ENCODE measurements at places on chromosomes 11 and 22.

GRCh38 chr22:19218541-19219233 is 40.2 kb upstream of the SLC25A1 start:
- DNase-seq, result no peak

DNA sequence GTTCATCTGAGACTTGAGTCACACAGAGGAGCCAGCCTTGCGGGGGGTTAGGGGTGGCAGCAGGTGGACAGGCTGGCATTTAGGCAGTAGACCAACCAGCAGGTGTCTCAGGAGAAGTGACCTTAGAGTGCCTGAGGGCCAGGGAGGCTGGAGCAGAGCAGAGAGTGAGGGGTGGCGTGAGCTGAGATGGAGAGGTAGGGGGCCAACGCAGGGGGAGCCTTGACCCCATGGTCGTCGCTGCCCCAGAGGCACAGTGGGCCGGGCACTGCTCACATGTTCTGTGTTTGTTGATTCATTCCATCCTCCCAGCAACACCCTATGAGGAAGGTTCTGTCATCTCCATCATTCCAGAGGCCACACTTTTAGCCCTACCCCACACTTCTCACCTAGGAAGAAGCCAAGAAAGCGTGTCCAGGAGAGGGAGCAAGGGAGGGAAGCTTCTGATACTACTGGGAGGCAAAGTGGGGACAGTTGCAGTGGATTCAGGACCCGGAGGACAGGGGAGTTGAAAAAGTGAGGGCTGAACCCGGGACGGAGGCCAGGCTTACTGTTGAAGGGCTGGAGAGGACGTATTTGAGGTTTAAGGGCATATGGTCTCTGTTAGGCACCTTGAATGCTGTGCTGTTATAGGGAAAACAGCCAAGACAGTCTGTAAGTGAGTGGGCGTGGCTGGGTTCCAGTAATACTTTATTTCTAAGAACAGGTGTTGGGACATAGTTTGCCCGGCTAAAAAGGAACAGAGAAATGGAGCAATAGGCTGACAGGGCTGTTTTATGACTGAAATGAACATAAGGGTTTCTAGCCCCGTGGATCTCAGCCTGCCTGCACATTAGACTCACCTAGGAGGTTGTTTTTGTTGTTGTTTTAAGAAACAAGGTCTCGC is 7.3 kb downstream of the SART1 start:
- DNase-seq, result no peak

GRCh38 chr11:9726321-9727022 is 62.6 kb downstream of the SWAP70 start:
- DNase-seq, result no peak

GRCh38 chr11:16018931-16019330 is 337.4 kb downstream of the SOX6 start:
- DNase-seq, result no peak

DNA sequence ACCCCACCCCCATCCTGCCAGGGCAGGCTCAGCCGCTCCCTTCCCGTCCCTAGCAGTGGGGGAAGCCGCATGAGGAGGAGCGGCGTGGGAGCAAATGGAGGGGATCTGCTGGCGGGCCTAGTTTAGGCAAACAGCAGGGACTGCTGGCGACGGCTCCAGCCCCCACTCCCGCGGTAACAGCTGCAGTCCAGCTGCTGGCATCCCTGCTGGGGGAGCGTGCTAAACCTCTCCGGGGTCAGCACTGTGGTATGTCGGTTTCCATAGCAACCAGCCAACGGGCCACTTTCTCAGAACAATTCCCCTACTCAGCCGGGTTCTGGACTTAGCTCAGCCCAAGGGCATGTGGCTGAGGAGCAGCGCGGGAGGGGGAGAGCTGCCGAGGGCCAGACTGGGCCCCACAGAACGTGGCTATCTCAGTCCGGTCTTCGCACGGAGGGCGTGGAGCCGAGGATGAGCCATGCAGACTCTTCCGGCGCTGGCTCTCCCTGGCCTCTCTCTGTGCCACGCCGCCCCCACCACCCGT is 98.8 kb downstream of the PKNOX2 start:
- DNase-seq, result no peak

DNA sequence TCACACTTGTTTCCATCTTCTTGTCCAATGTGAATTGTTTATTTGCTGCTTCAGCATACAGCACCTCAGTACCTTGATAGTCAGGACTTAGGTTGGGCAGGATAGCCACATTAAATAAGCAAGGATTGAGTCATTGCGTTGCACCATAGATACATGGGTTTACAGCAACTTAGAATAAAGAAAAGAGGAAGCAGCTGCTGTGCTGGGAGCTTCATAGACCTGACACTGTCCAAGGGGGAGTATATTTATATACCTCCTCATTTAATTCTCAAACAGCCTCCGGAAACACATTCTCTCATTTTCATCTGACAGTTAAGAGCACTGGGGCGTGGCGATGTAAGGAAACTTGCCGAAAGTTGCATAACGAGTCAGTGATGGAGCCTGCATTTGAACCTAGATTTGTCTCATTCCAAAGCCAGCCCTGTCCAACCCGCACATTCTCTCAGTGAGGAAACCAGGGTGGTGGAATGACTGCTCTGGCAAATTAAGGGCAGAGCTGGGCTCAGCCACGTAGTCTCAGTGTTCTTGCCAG is 42.2 kb downstream of the UBASH3B start:
- DNase-seq, result no peak

DNA sequence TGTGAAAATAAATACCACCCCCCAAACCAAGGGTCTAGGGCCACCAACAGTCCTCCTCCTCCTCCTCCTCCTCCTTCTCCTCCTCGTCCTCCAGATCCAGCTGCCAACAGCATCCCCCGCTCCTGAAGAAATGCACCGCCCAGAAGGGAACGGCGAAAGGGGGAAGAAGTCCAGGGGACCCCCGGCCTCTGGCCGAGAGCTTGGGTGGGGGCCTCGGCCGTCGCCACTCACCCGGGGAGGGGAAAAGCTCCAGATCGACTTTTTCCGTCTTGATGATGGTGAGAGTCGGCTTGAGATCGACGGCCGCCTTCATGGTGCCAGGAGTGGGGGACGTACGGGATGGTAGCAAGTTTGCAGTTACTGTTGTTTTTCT is 65.7 kb downstream of the ETS1 start:
- DNase-seq, result no peak

- DNase-seq, result peak; percentile 14
Measured at GRCh38 chr22:25403811-25404471, 160.5 kb upstream of the GRK3 start.

- no peak for DNase-seq
Measured at GRCh38 chr11:128530118-128531074, 57.0 kb downstream of the ETS1 start.

GRCh38 chr11:76495019-76495418 is 50.2 kb downstream of the EMSY start:
- DNase-seq, result no peak

DNA sequence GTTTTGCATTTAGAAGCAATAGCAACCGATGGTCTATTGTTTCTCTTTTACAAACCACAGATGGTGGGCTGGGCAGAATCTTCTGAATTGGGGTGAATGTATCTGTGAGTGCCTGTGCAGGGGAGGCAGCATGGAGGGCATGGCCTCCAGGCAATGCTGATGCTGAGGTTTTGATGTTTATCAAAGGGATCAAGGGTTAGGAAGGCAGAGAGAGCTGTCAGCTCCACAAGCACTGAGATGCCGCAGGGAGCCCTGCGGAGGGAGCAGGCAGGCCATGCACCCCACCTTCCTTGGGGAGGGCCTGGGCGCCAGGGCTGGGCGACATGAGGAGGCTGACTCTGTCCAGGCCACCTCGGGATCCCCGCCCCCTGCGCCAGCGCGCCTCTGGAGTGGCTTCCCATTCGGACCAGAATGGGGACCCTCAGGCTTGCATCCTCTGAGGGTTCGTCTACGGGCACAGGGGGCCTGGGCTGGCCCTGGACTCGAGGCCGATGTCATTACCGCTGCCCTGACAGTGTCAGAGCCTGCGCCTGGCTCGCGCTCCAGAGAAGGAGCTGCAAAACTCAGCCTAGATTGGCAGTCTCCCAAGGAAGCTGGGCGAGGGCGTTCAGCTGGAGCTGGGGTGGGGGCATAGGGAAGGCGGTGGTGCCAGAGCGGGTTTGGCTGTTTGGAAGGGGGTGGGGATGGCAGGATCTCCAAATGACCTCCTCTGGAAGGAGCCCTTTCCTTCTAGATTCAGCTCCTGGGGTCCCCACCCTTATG is 13.9 kb upstream of the TH start:
- no peak for DNase-seq
